NCI-H1694 treated with DMSO at 0.1 percent for 48 hours (cell line): ENCODE measurements at places on chromosomes 3 and 15.

DNA sequence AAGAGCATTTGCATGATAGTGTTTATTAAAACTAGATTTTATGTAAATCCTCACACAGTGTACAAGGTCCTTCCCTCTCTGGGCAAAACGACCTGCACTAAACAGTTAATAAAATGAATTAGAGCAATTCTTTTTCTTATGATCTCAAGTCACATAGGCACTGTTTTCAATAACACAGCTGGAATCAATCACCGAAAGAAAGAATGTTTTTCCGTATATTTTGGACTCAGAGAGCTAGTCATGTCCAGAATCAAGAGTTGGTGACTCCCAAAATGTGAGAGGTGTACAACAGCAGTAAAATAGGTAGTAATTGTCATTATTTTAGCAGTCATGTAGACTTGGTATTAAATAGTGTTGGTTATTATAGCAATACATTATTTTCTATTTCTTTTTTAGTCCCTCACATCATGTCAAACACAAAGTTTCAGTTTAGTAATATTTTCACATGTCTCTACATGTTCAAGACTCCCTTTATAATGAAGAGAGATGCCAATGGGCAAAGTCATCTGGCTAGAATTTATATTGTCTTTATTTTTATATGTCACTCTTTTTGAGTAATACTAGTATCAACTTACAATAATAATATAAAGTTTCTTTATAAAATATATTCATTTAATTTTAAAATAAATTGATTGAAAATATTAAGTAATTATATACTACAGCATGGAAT, 448.6 kb upstream of the CDIN1 start:
- DNase-seq, result no peak

GRCh38 chr15:100671858-100672543, 69.6 kb downstream of the ASB7 start:
- no peak for DNase-seq

DNA sequence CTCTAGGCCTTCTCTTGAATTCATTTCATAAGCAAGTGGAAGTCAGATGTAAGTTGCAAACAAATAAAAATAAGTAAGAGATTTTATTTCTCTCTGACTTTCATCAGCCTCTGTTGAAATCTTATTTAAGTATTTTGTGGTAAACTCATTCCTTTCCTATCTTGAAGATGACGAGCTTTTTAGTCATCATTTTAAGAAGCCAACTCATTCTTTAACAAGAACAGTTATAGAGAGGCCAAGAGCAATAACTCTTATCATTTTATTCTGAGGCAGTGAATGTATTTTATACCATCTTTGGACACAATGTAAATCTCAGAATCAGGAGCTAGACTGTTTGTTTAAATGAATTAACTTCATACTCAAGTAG, 147.5 kb upstream of the MBNL1 start:
- no peak for DNase-seq

DNA sequence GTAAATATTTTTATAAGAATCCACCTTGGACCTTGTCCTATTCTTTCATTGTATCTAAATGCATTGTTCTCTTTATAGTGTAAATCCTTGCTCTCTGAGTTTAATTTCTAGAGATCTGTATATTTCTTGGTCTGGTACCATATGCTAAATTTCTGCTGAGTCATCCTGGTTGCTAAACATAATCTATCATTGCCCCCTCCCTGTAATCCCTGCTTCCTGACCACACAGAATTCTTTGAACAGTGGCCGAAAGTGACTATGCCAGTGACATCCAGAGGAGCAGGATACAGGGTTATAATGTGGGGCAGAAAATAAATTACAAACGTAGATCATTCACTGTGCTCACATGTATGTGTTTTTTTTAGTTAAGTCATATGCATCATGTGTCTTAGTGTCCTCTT, 143.1 kb downstream of the DIPK2A start:
- no peak for DNase-seq

DNA sequence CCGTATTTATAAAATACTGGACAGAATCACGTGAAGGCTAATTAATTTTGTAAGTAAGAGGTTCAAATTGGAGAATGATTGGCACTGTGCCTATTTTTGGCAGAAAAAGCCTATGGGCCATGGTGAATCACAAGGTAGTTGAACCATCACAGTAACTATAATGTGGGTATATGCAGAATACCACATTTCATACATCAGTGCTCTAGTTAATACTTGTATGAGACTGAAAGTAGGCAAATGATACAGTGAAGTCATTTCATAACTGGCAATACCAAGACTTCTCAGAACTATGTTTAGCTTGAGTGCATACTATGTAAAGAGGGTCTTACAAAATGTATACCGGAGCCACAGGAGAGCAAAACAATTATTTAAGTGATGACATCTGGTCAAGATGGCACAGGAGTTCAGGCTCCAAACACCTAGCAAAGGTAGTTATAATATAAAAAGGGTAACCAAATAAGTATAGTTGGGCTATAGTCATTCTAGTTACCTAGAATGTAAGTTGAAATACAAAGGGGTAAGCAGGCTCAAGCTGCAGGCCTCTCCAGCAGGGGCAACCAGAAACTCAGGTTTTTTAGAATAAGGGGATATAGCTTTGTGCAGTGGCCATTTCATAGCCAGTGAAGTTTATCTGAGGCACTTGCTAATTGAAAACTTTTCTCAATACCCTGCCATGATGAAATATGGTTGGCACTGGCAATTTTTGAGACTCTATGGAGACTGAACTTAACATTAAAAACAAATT, 19.1 kb downstream of the GPR160 start:
- no peak for DNase-seq

- no peak for DNase-seq
These were observed 383.2 kb upstream of the ADAMTS9 start for GRCh38 chr3:65070968-65071367.

GRCh38 chr15:26632500-26632899, 140.4 kb downstream of the GABRB3 start:
- no peak for DNase-seq

DNA sequence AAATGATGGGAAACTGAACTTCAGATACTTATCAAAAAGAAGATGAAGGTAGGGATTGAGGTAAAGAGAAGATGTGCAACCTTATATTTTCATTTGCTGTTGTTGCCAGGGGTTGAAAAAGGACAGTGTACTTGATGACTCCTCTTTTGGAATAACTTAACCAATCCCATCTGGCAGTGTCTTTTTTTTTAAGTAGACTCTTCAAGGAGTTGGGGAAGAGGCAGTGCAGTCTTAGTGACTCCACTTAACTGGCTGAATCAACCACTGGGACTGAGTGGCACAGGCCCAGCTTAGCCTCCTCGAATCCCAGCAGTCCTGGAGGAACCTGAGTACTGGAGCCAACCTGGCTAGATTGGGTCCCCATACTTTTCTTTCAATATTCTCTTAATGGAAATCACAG, 27.3 kb upstream of the FILIP1L start:
- DNase-seq, result no peak

DNA sequence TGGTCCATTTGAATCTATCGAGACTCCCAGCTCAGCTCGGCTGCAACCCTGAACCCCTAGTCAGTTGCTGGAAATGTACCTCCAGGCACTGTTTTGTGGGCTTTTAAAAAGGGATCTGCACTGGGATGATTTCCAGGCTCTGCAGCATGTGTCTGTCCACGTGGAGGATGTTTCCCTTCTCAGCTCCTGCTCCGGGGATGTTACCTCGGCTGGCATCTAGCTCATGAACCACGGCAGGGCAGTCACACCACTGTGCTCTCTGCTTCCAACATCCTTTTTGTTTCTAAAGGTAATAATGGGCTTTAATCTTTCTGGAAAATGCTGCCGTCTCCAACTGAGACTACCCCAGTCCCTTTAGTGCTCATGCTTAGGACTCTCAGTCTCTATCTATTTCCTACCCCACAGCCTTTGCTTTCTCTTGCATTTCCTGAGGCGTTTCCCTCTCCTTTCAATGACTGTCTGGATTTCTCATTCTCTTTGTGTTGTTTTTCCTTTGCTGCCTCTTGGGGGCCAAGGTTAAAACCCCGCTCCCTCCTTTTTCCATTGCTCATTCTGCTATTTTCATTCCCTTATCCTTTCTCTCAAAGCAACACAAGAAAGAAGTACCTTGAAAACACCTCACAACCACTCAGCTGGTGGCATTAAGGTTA, 42.9 kb upstream of the AKAP13 start:
- DNase-seq, result no peak

- no peak for DNase-seq
These were observed 121.3 kb upstream of the WNT5A start for GRCh38 chr3:55608301-55608937.

GRCh38 chr3:49279376-49279775, 2.3 kb upstream of the C3orf62 start:
- DNase-seq, result no peak

DNA sequence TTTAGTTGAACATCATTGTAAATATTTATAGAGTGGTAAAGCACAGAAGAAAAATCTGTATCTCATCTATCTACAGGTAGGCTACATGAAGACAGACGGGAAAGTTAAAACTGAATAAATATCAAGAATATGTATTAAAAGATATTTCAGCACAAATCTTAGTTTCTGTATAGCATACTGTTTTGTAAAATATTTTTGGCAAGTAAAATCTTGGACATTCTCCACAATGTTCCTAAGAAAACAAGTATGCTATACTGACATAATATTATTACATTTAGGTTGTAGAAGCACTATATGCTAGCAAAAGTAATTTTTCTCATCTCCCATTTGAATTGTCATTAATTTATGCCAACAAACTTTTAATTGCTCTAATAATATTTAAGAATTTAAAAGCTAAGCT, 326.4 kb upstream of the ARL6 start:
- no peak for DNase-seq

DNA sequence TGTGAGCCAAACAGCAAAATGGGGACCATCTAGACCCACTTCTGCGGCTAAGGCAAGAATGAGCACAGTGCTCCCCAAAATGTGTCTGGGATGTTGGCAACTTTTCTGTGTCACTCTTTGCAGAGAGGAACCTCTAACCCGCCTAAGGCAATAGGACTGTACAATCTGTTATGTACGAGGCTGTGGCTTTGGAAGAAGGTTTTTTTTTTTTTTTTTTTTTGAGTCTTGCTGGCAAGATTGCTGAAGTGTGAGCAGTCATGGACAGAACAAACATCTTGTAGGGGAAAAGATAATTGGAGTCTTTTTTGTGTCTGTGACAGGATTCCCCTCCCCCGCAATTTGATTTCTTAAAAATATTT, 7.2 kb downstream of the FEZF2 start:
- no peak for DNase-seq

GRCh38 chr15:23686466-23687142, 501 bp downstream of the NDN start:
- DNase-seq, result no peak

- no peak for DNase-seq
These were observed 299.0 kb downstream of the ZBTB20 start for GRCh38 chr3:114848082-114848481.

DNA sequence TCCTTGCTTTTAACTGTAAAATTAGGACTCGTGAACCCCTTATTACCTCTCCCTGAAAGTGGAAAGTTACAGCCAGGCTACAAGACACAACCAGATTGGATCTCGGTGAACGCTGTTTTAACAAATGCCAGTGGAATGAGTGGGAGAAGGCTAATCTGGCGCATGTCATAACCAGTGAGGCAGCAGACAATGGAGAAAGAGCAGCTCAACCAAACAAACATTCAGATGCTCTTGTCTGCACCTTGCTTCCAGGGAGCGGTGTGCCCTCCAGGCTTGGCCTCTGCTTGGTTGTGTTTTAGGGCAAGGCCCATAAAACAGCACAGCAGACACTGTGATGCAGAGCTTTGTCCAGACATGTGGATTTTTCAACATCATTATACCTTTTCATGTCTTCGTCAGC, 45.9 kb upstream of the ATP1B3 start:
- no peak for DNase-seq

GRCh38 chr15:45378149-45378912, at the start of gene GATM:
GATM (minus strand) TSS chr15:45378544; CDS start chr15:45378453, 91 bp downstream.
- DNase-seq, result peak; percentile 63

GRCh38 chr15:73258271-73259108, 110.3 kb downstream of the HCN4 start:
- DNase-seq, result no peak

DNA sequence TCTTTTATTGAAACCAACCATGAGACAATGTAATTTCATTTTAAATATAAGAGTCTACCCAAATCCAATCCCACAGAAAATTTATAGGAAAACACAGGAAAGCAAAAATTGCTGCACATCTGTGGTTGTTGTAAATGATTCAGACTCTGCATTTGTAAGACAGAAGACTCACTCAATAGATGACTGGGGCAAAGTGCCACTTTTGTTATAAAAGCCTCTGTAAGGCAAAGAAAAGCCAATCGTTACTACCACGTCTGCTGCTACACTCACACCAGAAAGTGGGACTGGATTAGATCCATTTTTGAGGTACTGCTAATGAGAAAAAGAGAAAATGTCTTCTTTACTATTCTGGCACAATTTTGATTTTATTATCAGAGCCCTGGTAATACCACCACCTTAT, 74.9 kb downstream of the SEMA6D start:
- DNase-seq, result no peak
